ENCODE measurements at places on chromosomes 4 and X.

DNA sequence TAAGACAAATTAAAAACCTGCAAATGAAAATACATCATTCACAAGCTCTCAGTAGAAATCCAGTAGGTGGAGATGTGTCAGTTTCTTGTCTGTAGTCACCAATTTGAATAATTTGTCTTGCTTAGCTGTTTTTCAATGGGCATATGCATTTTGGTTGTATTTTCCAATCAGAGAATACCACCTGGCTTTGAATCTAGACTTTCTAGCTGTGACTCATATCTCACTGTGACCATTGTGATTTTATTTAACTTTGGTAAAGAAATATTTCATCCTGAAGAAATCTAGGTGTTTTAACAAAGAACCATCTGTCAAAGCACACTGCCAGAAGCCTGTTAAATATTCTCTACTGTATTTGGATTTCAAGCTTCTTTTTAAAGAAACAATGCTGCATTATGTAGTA lies 1650.6 kb upstream of the IGFBP7 start:
- DNase-seq, result no peak

GRCh38 chr4:179867300-179867878 lies 2375.8 kb upstream of the TENM3 start:
- DNase-seq, result no peak

DNA sequence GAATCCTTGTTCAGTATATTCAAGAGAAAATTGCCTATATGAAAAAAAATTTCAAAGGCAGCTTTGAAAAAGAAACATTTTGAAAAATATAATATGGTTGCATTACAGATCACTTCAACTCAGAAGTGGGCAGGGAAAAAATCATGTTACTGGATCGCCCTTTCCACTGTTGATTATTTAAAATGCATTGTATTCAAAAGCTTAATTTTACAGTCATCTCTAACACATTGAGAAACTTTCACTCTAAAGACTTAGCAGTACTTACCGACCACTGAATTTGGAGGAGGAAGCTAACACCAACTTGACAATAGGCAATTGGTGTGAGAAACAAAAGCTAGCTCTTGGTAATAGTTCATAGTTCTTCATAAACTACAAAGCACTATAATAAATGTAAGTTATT lies 101.9 kb downstream of the CEP135 start:
- no peak for DNase-seq

- DNase-seq, result no peak
Observed at GRCh38 chr4:101251261-101251660, 96.1 kb downstream of the PPP3CA start.

- DNase-seq, result no peak
Observed at GRCh38 chr4:184355111-184355604, 119.2 kb downstream of the IRF2 start.

GRCh38 chrX:101564651-101565050 lies 14.3 kb downstream of the ARMCX1 start:
- no peak for DNase-seq

GRCh38 chr4:102493794-102494193 lies 7.4 kb upstream of the NFKB1 start:
- DNase-seq, result no peak

GRCh38 chr4:37758226-37758625 lies 68.3 kb upstream of the PGM2 start:
- no peak for DNase-seq

GRCh38 chr4:149751174-149751573 lies 64.5 kb downstream of the IQCM start:
- no peak for DNase-seq

DNA sequence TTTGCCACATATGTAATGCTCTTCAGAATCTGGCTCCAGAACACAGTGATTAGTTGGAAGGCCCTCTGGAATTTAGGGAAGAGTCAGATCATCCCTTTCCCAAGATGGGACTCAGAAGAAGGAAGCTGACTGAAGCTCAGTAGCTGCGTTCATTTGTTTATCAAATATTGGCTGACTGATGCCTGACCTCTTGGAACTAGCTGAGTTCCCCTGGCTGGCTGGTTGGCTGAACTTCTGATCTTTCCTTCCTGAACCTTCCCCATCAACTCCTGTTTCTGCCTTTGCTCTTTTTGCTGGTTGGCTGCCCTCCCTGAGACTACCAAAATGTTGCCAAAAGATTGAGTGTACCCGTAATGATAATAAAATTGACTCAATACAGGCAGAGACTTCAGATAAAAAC lies 866.5 kb upstream of the INTU start:
- DNase-seq, result no peak

DNA sequence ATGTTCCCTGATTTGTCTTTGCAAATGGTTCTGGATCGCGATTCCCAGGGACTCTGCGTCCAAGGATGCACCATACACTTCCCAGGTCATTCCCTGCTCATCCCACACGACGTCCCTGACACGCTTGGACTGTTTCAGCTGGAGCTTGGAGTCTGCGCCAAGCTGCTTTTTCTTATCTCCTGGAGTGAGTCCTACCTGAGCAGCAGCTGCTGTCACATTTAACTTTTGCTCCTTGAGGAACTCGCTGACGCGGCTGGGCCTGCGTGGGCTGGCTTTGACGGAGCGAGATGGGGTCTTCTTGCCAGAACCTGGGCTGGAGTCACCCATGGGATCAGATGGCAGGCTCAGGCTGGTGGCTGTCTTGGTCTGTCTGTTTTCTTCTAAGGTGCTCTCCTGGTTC lies 59.6 kb downstream of the GPRIN3 start:
- no peak for DNase-seq

GRCh38 chr4:115279330-115279729 lies 165.9 kb upstream of the NDST4 start:
- DNase-seq, result no peak

DNA sequence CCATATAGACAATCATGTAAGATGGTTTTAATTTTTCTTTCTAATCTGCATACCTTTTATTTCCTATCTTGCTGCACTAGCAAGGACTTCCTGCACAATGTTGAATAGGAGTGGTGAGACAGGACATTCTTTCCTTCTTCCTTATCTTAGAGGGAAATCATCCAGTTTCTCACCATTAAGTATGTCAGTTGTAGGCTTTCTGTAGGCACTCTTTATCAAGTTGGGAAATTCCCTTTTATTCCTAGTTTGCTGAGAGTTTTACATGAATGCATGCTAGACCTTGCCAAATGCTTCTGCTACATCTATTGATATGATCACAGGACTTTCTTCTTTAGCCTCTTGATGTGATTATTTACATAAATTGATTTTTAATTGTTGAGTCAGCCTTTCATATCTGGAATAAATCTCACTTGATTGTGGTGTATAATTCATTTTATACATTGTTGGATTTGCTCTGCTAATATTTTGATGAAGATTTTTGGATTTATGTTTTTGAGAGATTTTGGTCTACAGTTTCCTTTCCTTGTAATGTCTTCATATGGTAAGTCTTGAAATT lies 23.8 kb downstream of the RNF175 start:
- DNase-seq, result no peak

- no peak for DNase-seq
Observed at GRCh38 chr4:48698029-48698971, 81.8 kb downstream of the FRYL start.

DNA sequence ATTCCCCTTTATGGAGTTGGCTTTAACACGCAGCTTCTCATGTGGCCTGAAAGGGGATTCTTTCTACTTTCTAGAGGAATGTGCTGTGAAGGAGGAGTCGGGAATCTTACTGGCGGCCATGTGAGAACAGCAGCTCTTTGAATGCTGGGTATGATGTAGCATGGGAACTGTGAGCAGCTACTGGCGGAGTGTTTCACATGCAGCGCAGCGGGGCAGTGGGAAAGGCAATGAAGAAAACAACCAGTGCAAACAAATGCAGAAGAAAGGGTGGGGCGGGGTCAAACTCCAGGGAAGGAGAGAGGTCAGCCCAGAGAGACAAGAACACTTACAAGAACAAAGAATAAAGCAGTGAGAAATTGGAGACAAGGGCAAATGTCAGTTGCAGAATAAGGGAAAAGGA lies 363.8 kb upstream of the FTHL17 start:
- DNase-seq, result no peak

GRCh38 chr4:34720571-34720970 lies 1523.7 kb downstream of the ARAP2 start:
- no peak for DNase-seq

Measured in vagina (tissue), 2 donors.